Aortic smooth muscle cell (primary cell): ENCODE measurements at places on chromosomes 1 and 21. TPM values are rescaled to one million over a fixed set of nuclear protein-coding genes. Genes with fewer than 3 reads are reported as not detected.

The CYB5RL gene
- total RNA-seq = 5.8 and 6.2 TPM in 2 replicates

The OVAAL gene
- total RNA-seq = not detected in 2 replicates

The PLA2G5 gene
- 3.9 and 4.5 TPM in 2 replicates for total RNA-seq

The RAB42 gene
- 0.93 and 1.7 TPM in 2 replicates for total RNA-seq

The DMRTA2 gene
- 0.12 and 0.13 TPM in 2 replicates for total RNA-seq
